ENCODE measurements at places on chromosomes 6 and 20. TPM values are rescaled to one million over a fixed set of nuclear protein-coding genes. Genes with fewer than 3 reads are reported as not detected.

APOBEC2 gene
- total RNA-seq, result not detected

PFDN6 gene
- total RNA-seq, result 18.5 TPM

TNFRSF21 gene
- total RNA-seq, result 41.9 TPM

EFCAB8 gene
- total RNA-seq, result not detected

ZNF831 gene
- total RNA-seq, result not detected

ADGRG6 gene
- total RNA-seq, result 45.4 TPM

C2 gene
- total RNA-seq, result 3.1 TPM

FAM209A gene
- total RNA-seq, result not detected

CPNE5 gene
- 15.3 TPM for total RNA-seq

TMEM74B gene
- 12.5 TPM for total RNA-seq

MCHR2 gene
- total RNA-seq, result 8.5 TPM

ACTL10 gene
- 1.6 TPM for total RNA-seq

TREM2 gene
- 6.6 TPM for total RNA-seq

BMP6 gene
- total RNA-seq, result 3.4 TPM

TFAP2C gene
- total RNA-seq, result 6.9 TPM

ADGRF4 gene
- total RNA-seq, result 0.31 TPM

PBOV1 gene
- not detected for total RNA-seq

OOEP gene
- total RNA-seq, result not detected

ARFRP1 gene
- total RNA-seq, result 27.9 TPM

PLAGL2 gene
- total RNA-seq, result 2.8 TPM

DEFB124 gene
- not detected for total RNA-seq

TMX4 gene
- total RNA-seq, result 30.4 TPM

TRIM10 gene
- total RNA-seq, result 0.31 TPM

RAB44 gene
- not detected for total RNA-seq

PTK6 gene
- not detected for total RNA-seq

NKAPL gene
- total RNA-seq, result 5.0 TPM

FAM162B gene
- 1.3 TPM for total RNA-seq

KCNK5 gene
- not detected for total RNA-seq
